ENCODE measurements at places on chromosomes 6 and 20. TPM values are rescaled to one million over a fixed set of nuclear protein-coding genes. Genes with fewer than 3 reads are reported as not detected.

IMPG1 gene
- 0.29 TPM for total RNA-seq

SPATS1 gene
- not detected for total RNA-seq

EYS gene
- 3.2 TPM for total RNA-seq

DEFB132 gene
- total RNA-seq: not detected

CAGE1 gene
- total RNA-seq: not detected

CPXM1 gene
- 0.19 TPM for total RNA-seq

PHACTR1 gene
- 13.1 TPM for total RNA-seq

HNF4A gene
- not detected for total RNA-seq

IL17A gene
- total RNA-seq: not detected

TAAR9 gene
- not detected for total RNA-seq

CST5 gene
- total RNA-seq: not detected

SLC44A4 gene
- 0.29 TPM for total RNA-seq

FYN gene
- 185 TPM for total RNA-seq

ZSCAN12 gene
- total RNA-seq: 5.3 TPM

FBXO30 gene
- 9.1 TPM for total RNA-seq

SOX18 gene
- total RNA-seq: 52.4 TPM

MYLIP gene
- total RNA-seq: 17.5 TPM

STX11 gene
- total RNA-seq: 9.6 TPM

ACTL10 gene
- total RNA-seq: 2.8 TPM

TFAP2C gene
- not detected for total RNA-seq

C6orf15 gene
- total RNA-seq: 0.33 TPM

PLCB4 gene
- total RNA-seq: 5.0 TPM

TSHZ2 gene
- total RNA-seq: 0.98 TPM

NR2E1 gene
- not detected for total RNA-seq

DDX27 gene
- 25.9 TPM for total RNA-seq

RBM12 gene
- total RNA-seq: 96.4 TPM

HLA-DOA gene
- not detected for total RNA-seq

LY86 gene
- not detected for total RNA-seq

MUCL3 gene
- total RNA-seq: not detected

PRRT1 gene
- total RNA-seq: not detected

Measured in vein endothelial cell (primary cell).